ENCODE measurements at places on chromosomes 11 and 22.

- DNase-seq, result no peak
These were observed 66.4 kb upstream of the OR4B1 start for GRCh38 chr11:48150213-48150612.

DNA sequence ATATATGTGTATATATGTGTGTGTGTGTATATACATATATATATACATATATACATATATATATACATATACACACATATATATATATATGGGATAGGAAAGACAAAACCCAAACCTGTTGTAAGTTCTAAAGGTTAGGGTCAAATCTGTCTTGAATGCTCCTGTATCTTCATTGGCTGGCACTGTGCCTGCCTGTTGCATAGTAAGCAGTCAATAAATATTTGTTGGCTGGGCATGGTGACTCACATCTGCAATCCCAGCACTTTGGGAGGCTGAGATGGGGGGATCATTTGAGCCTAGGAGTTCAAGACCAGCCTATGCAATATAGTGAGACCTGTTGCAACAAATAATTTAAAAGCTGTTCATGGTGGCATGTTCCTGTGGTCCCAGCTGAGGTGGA, 205.4 kb downstream of the DBX1 start:
- no peak for DNase-seq

DNA sequence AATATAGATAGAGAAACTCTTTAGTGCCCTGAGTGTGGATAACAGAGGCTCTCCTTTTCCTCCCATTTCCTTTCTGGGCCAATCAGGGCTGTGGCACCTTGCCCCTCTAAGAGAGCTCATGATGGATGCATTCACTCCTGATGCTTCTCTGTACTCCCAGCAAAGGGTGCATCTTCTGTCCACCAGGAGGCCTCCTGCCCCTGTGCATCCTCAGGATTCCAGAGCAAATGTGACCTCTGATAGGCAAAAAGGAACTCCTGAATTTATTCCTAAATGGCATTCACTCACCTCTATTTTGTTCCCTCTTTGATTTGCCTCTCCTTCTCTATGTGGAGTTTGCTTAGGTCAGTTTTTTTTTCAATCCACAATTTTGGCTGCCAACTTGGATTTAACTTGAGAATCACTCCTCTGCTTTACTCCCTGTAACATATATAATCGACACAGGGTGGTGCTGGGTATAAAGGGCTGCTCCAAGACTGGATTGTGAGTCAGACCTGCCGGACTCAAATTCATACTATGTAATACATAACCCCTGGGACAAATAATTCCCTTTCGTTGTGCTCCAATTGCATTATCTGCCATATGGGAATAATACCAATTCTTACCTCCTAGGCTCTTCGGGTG, 1.1 kb upstream of the MRGPRX4 start:
- peak; percentile 18 for DNase-seq

GRCh38 chr11:63564784-63565350, 1.7 kb upstream of the PLAAT2 start:
- DNase-seq, result no peak

DNA sequence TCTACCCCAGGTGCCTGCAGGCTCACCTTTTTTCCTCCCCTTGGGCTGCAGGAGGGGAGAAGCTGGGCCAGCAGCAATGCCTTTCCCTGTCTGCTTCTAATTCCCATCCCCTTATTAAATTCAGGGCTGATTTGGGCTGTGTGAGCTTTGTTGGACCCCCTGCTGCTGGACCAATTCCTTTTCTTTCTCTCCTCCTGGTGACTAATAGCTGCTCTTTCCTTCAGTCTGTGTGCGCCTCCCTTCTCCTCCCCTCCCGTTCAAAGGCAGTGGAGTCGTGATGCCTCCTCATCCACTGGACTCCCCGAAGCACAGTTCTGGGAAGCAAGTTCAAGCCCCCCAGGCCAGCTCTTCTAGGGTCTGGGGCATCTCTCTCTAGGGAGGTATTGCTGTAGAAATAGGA, 567.9 kb upstream of the CADM1 start:
- no peak for DNase-seq

GRCh38 chr11:128711136-128711535, 17.3 kb downstream of the FLI1 start:
- DNase-seq, result no peak

GRCh38 chr11:88307749-88308425, 29.6 kb downstream of the CTSC start:
- no peak for DNase-seq

DNA sequence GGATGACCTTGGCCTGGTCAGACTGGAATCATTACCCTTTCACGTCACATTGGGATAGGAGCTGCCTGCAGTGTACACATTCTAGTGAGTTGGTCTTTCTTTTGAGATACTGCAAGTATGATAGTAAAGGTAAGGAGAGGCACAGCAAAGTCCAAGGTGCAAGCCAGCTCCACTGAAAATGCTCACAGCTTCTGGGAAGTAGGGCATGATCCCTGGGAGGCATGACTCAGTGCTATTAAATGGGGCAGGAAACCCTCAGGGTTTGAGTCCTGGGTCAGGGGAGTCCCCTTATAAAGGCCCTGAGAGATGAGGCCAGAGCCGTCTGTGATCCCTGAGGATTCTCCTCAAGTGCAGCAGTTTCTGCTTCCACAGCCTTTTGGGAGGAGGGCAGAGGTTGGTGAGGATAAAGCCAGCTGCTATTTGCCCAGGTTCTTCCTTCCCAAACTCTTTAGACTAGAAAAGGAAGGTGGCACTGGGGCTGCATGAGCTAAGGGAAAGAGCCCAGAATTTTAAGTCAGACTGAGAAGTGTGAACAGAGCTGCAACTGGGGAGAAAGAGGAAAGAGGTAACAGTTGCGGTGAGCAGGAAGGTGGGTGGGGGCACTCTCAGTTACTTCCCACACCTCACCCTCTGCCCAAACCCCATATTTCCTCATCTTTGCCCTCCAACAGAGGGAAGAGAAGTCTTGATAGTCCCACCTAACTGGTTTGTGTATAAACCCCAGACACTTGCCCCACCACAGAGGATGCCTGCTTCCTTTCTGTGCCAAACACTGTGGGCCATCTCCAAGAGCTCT, 14.4 kb upstream of the OR52K1 start:
- no peak for DNase-seq

GRCh38 chr22:44892243-44892642, 117.6 kb downstream of the PHF21B start:
- DNase-seq, result no peak

DNA sequence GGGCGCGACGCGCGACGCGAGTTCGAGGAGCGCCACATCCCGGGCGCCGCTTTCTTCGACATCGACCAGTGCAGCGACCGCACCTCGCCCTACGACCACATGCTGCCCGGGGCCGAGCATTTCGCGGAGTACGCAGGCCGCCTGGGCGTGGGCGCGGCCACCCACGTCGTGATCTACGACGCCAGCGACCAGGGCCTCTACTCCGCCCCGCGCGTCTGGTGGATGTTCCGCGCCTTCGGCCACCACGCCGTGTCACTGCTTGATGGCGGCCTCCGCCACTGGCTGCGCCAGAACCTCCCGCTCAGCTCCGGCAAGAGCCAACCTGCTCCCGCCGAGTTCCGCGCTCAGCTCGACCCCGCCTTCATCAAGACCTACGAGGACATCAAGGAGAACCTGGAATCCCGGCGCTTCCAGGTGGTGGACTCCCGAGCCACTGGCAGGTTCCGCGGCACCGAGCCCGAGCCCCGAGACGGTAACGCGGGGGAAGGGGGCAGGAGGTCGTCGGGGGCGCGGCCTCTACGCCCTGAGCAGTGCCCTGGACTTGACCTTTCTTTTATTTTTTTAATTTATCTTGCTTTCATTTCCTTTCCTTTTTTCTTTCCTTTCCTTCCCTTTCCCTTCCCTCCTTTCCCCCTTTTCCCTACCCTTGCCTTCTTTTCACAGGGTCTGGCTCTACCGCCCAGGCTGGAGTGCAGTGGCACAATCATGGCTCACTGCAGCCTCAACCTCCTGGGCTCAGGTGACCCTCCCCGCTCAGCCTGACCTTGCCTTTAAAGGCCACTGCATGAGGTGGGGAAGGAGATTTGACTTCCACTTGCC, 5.0 kb downstream of the MPST start:
- DNase-seq, result no peak

DNA sequence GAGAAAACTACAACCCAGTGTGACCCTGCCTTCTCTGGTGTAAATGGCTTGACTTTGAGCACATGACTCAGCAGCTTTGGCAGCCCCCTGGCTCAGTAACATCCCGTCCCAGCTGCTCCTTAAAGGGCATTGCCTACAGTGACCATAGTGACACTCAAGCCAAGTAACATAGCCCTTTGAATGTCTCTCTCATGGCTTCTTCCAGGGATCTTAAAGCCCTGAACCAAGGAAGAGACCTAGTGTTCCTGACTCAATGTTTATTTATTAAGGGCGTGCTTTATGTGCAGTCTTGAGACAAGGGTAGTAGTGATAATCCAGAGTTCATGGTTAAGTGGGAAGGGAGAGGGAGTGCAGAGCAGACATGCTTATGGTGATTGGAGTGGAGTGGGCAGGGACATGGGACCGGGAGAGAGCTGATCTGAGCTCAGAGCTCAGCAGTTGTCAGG, 125.7 kb downstream of the PARVA start:
- no peak for DNase-seq

DNA sequence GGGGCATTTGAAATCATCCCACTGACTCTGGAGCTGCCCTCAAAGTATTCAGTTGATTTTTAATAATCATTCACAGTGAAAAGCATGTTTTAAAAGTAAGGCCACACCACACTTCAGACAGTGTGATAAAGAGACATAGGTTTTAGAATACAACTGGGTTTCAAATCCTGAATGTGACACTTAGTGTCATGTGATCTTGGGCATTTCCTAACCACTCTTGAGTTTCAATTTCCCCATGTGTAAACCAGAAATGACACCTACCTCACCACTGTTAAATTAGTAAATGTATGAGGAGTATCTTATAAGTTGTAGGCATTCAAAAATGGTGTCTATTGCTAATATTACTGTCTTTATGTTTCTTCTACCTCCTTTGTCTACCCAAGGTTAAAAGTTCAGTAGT, 5.4 kb downstream of the TMEM123 start:
- DNase-seq, result no peak

DNA sequence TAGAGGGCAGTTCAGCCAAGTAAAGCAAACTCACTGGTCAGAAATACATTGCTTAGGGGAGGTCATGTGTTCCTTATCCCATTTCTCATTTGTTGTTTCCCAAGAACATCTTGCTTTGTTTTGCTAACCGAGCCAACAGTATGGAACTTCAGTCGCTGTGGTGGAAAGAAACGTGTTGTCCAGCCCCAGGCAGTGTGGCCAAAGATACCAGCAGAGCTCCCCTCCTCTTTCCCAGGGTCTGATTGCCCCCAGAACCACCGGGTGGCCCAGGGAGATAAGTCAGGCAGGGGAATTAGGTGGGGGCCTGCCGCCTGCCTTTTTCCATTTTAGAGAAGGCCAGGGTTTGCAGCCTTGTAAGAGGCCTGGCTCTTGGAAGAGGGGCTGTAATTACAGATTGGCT, 98.7 kb upstream of the CRYBB3 start:
- DNase-seq, result no peak

- DNase-seq, result no peak
These were observed 648.2 kb downstream of the FAM181B start for GRCh38 chr11:82085493-82085892.

DNA sequence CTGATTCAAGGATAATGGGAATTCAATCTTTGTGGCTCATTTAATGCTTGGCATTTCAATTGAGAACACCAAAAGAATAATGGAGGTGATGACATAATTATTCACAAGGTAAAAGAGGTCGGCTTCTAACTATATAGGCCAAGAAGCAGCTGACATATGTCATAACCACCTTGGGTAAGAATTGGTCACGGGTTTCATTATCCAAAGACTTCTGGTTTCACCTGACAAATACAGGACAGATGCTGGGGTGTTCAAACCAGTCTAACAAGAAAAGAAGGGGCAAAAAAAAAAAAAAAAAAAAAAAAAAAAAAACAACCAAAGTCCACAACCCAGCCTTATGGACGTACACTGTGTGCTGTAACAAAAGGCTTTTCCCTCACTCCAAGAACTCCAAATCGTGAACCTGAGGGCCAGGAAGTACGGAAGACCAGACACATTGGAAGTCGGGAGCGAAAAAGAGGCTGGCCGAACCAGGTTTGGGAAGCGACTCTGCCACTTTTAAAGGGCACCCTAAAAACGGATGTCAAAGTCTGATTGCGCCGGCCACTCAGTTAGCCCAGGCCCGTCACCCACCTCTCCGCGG, 385 bp downstream of the HARBI1 start:
- no peak for DNase-seq

DNA sequence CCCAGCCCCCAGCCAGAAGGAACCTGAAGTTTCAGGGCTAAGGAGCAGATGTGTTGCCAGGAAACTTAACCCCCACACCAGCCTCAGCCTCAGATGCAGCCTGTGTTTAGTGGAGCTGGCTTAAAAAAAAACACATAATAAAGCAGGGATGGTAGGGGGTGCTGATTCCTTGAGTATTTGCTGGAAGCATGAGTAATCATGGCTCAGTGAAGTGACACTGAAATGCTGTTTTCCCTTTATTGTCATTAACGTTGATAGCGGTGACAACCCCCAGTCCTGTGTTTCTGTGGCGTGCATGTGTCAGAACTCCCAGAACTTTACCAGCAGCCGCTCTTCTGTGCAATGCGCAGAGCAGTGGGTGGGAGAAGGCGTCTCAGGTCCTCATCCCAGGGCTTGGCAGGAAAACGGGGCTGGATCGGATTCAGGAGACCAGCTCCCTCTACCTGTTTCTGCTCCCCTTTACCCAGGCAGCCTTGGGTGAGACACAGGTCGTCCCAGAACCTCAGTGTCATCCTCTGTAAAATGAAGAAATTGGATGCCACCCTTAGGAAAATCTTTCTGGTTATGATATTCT, 1282.1 kb downstream of the TBC1D22A start:
- DNase-seq, result no peak

- peak; percentile 84 for DNase-seq
These were observed 15.7 kb upstream of the CCDC179 start for GRCh38 chr11:22875869-22876473.

DNA sequence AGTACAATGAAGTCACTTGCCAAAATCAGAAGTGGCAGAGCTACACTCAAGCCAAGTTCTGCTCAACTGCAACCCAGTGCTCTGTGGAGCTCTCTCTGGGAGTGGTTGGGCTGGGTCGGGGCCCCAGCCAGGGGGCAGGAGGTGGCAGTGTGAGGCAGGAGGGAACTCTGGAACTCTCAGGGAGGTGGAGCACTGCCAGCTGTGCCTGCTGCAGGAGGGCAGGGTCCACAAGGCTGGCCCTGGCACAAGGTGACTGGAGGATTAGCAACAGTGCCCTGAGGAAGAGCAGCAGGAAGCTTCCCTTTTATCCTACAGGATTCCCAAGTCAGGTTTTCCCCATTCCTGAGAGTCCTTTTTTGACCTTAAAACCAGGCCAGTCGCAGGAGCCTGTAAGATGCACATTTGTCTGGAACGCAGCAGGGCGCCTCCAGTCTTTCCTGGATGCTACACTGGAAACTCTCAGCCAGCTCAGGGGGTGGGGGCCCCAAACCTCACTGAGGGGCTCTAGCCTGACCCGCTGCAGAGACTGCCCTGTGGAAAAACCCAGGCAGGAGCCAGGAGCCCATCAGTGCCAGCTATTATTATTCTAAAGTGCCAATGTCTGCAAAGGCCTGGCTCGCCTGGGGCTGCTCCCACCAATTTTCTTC, 31.8 kb downstream of the DKK3 start:
- DNase-seq, result no peak

- peak; percentile 59 for DNase-seq
These were observed 4.0 kb upstream of the HMOX1 start for GRCh38 chr22:35376728-35377472.

All from G401 (cell line).